ENCODE measurements at places on chromosomes 12 and 14. TPM values are rescaled to one million over a fixed set of nuclear protein-coding genes. Genes with fewer than 3 reads are reported as not detected.

GRCh38 chr14:100076133-100076532 lies 10.9 kb downstream of the EVL start:
- DNase-seq: no peak

GRCh38 chr12:113818283-113818682 lies 147.8 kb downstream of the RBM19 start:
- no peak for DNase-seq

- DNase-seq: no peak
These were observed 543.7 kb upstream of the TMEM132C start for GRCh38 chr12:127723251-127723650.

- no peak for DNase-seq
These were observed 151.5 kb downstream of the PRKCH start for GRCh38 chr14:61472801-61473376.

DNA sequence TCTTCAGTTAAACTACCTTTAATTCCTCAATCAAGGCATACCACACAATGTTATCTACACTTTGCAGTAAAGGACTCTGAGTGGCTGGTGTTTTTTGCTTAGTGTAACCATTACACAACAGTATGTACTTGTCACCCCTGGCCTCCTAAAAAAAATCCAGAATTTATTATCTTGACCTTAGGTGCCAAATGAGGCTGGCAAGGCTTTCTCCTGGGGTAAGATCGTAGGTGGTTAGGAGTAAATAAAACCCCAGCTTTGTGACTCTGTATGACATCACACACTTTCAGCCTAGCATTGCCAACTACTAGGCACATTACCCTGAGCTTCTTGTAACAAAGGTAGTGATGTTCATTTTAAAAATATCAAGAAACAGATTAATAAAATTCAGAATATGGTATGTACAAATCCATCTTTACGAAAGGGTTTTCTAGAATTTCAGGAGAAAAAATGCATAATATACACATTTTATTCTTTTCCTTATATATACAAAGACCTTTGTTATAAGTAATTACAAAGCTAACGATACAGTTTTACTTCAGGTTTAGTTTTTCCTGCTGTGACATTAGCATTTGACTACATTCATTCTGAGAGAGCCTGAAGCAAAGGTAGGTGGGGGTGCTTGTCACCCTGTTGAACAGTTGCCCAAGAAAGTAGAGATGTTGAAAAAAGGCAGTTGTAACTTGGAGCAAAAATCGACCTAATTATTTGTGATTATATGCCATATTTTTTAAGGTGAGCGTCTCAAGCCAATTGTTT lies 13.5 kb downstream of the TCL1A start:
- DNase-seq: no peak

GRCh38 chr12:66449531-66449930 lies 147.2 kb downstream of the HELB start:
- DNase-seq: no peak

DNA sequence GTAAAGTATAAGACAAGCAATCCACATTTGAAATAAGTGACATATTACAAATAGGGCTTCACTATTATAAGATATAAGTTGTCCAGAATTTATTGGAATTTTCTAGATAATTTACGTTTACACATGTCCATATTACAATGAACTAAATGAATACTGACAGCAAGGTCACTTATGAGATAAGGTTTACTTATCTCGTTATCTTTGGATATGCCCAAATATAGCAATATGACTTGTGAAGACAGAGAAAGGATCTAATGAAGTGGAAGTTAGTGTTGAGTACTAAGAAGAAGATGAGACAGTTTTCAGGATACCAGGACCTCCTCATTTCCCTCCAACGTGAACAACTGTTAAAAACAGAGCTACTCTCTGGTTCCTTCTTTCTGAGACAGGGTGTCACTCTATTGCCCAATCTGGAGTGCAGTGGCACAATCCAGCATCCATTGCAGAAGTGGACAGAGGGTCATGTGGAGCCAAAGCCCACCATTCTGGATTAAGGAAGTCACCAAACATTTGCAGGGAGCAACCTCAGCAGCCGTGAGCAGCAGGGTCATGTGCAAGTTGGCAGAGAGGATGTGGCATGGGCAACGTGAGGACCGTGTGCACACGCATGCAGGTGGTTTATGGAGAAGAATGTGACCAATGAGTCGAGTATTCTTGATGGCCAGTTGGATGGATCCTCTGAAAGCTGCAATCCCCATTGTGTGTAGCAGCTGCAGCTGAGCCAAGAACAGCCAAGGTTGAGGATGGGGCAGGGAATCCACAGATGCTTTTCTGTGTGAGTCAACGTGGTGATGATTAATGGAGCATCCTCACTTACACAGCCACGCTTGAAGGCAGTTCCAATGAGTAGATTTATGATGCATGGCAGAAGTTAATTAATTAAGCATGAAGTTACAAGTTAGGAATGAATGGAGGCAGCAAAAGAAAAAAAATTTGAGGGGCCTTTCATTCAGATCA lies 111.0 kb downstream of the BICD1 start:
- peak; percentile 96 for DNase-seq

GRCh38 chr12:116582610-116583009 lies 23.4 kb downstream of the MAP1LC3B2 start:
- no peak for DNase-seq

DNA sequence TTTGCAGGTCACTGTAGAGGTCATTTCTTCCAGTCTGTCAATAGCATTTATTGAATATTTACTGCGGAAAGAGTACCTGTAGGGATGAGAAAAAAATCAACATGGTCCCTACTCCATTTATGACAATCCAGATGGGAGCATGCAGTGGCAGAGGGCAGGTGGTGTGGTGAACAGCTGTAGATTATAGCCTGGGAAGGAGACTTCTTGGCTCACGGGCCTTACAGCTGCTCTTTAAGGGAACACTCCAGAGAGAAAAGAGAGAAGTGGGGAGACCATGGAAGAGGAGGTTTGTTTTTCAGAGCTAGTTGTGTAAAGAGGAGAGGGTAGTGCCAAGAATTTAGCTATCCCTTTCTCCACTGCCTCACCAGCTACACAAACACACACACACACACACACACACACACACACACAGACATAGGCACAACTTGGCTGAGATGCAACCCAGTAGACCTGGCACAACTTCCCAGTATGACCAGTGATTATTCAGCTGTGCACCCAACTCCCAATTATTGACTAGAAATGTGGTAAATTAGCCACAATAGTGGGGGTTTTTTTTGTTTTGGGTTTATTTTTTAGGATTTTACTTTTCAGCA lies 41.0 kb downstream of the GPHB5 start:
- no peak for DNase-seq

DNA sequence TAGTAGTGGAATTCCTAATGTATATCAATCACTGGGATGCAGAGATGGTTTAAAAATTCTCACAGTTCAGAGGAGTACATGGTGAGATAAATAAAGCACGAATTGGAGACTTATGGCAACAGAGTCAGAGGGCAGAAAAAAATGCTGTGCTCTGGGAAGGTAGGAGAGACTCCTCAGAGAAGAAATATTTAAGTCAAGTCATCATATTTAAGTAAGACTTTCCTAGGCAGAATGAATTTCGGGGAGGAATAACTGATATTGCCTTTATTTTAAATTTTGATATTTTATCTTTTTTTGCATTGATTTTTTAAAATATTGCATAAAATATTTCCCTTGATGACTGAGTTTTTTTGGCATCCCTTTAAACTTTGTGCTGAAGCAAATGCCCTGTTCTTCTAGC lies 67.4 kb downstream of the OTOGL start:
- no peak for DNase-seq

- no peak for DNase-seq
These were observed 945.8 kb downstream of the DIO2 start for GRCh38 chr14:79265366-79265946.

DNA sequence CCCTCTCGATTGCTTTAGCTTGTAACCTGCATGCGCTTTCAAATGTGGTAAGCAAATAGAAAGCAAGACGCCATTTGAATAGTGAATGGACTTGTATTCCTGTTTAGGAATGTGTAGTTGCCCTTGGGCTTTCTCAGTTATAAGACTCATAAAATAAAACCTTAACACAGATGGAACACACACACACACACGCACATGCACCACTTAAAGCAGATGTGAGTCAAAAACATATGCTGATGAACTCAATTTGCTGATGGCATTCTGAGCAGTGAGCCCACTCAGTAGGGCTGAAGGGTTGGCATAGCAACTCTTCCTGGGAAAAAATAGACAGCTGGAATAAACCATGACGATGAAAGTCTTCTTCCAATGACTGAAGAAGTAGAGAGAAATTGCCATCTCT lies 360.5 kb downstream of the APAF1 start:
- no peak for DNase-seq

DNA sequence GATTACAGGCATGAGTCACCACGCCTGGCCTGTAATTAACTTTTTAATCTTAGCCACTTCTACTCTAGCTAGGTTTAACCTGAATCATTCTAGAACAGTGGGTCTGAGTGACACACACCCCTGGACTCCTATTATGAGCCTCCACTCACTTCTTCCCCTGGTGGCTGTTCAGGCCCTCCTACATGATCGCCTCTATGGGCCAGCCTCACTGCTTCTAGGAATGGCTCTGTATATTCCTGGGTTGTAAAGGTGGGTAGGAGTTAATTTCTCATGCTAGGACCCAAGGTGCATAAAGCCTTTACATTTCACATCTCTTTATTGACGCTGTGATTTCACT lies 8.0 kb upstream of the RNU6-8 start:
- DNase-seq: no peak

GRCh38 chr14:64979336-64980074 lies 7.2 kb upstream of the FNTB start:
- DNase-seq: no peak

DNA sequence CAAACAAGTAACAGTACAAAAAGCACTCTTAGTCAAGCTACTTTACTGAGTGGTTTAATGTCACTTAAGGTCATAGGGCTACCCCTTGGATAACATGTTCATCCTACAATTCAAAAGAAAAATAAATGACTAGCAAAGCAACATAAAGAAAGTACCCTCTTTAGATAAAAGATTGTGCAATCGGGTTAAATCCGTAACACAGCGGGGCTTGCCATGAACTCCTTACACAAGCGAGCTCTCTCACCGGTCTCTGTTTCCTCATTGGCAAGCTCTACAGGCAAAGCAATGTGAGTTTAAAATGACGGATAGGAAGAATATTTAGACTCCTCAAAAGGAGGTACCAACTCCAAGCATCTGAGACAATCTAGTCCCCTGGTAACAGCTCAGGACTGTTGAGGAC lies 140.6 kb downstream of the EGLN3 start:
- DNase-seq: no peak

DNA sequence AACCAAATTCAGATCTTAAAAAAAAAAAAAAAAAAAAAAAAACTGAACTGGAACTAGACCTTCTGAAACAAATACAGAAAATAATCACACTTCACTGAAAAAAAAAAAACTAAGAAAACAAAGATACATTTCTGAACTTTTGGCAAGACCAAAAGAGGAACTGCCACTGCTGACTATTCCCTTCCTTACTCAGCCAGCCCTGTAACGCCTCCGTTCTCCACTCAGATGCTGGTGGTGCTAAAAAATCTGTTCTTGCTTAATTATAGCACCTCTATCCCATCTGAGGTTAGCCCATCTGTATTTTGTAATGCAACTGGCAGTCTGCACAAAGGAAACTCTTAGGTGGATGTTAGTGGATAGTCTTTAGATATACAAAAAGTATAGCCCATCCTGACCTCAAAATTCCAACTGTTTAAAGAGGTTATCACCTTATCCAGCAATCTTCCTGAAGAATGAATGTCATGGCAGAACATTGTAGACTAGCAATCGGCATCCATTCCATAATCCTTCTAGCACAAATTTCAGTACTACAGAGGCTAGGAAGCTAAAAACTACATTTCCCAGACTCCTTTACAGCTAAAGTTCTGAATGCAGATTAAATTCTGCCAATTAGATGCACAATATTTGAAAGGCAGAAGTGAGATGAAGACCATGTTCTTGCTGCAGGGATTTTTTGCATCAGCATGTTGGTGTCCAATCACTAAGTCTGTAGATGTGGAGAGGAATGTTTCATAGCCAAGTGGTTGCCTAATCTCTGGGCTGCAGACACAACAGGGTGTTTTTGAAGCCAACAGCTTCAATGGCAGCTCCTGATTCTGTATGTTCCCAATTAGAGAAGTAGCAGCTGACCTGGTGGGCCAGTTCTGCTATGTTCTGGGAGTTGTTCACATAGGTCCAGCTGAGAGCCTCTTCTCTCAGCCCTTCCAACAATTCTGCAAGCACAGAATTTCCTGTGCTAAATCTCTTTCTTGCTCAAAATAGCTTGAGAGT lies 5.7 kb downstream of the MAP3K9 start:
- DNase-seq: no peak

DNA sequence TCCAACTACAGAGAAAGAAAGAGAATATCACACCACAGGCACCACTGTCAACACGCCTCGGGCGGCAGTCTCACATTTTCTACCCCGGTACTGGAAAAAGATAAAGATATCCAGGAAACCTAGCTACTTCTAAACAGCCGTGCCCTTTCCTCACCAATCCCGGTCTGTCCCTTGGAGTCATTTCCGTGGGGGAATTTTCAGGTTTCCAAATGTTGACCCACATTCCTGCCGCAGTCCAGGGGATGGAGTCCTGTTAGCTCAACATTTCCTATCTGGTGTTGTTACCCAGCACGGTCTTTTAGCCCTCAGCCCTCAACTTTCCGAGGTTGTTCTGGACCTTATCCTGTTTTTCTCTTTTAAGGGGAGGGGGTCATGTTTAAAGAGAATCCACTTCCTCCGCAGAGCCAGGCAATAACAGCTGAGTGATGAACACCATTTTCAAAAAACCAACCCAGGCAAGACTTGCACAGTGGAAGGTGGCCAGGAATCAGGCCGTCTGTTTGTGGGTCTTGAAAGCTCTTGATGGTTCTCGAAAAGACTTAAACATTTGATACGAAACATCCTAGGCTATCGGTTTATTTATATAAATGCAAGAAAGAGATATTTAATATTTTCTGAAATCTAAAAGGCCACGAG lies 4.6 kb downstream of the SSH1 start:
- no peak for DNase-seq

DNA sequence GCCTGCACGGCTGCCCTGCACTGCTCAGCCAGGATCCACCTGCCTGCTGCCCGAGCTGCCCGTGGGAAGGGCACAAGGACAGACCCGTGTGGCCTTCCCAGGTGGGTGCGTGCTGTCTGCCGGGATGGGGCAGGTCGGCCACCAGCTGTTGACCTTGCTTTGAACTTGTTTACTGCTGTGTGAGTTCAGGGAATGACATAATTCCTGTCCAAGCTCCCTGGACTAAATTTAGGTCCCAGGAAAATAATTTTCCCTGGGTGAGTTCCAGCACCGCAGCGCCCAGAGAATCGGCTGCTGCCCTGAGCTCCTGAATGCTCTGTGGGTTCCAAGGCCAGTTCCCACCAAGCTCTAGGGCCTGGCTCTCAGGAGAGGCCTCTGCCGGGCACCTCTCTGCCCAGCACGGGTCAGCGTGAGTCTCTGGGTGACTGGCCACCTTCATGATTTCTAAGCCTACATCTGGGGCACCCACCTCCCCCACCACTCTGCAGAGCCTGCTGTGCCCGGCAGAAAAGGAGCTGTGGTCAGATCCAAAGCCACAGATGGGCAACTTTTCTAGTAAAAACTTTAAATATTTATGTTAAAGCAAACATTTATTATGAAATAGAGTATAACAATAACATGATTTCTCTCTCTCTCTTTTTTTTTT lies 27.2 kb upstream of the MLXIP start:
- no peak for DNase-seq

- DNase-seq: no peak
These were observed 12.1 kb downstream of the SLC7A8 start for GRCh38 chr14:23171222-23171975.

ZNF891 gene
- 0.52 TPM for total RNA-seq

EFS gene
- total RNA-seq: not detected

SUSD6 gene
- 2.1 TPM for total RNA-seq

TDRD9 gene
- not detected for total RNA-seq

ARHGEF25 gene
- total RNA-seq: 43.3 TPM

NTF3 gene
- not detected for total RNA-seq

GPR132 gene
- total RNA-seq: not detected

STYX gene
- 10.4 TPM for total RNA-seq

GPR162 gene
- total RNA-seq: 15.9 TPM

RDH5 gene
- 2.0 TPM for total RNA-seq

All from Caki2 (cell line).